ENCODE measurements at places on chromosomes 6 and 20.

DNA sequence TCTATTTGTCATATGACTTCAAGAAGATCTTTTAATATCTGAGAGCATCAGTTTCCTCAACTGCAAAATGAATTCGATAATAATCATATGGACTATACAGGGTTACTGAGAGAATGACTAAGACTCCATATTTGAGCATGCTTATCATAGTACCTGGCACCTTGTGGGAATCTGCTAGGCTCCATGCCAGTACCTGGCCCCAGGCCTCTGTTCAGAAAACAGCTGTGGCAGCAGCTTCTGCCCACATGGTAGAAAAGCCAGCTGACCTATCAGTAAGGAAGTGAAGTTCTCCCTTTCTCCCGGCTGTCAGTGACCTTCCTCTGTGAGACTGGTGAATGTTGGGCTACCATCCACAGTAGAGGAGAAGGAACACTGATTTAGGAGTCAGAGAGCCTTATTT, 574.9 kb upstream of the CHD6 start:
- DNase-seq, result no peak

GRCh38 chr20:12949429-12949980, 59.3 kb upstream of the SPTLC3 start:
- no peak for DNase-seq

DNA sequence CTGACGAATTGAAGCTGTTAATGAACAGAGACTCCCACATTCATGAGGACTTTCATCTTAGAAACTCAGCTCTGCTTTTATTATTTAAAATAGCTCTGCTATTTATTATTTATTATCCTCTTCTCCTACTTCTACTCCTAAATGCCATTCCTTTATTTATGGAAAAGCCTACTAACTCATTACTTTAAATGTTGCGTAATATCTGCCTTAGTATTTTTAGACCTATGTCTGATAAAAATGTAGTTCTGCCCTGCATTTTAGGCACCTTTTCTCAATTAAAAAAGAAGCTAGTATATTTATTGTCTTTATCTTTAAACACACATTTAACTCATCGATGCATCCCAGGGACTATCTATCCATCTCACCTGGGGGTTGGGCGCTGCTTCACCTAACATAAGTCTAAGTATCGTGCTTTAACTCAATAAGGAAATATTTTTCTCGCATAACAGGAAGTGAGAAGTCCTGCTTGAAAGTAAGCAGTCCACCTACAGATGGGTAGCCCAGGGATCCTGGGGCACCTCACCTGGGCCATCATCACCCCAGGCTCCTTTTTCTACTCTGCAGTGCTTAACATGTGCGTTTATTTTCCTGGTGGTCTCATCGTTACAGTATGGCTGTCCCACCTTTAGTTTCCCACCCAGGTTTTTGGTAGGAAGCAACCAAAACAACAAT, 31.3 kb upstream of the FAM184A start:
- DNase-seq, result no peak

- no peak for DNase-seq
These were observed 128.5 kb upstream of the SYNDIG1 start for GRCh38 chr20:24340933-24341332.

GRCh38 chr20:37630993-37631392, 62.8 kb upstream of the CTNNBL1 start:
- no peak for DNase-seq

- no peak for DNase-seq
These were observed 84.2 kb downstream of the HUS1B start for GRCh38 chr6:572596-573265.

- peak; percentile 79 for DNase-seq
These were observed at the start of gene RRP36 for GRCh38 chr6:43021270-43022047. RRP36 (plus strand) TSS chr6:43021623; CDS start chr6:43021655, 32 bp downstream.

DNA sequence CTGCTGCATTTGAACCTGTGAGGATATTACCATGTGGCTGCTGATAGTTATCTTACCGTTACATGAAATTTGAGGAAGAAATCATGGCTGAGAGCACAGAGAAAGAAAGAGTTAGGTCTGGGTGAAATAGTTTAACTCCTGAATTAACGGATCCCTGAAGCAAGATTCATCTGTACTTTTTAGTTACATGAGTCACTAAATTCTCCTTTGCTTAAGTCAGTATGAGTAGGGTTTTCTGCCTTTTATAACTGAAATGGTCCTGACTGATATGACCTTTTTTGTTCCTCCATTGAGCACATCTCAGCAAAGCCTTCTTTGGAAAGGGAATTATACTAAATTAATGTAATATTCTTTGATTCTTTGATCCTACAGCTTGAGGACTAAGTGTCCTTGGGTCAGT, 333.3 kb upstream of the ZFP64 start:
- DNase-seq, result no peak

DNA sequence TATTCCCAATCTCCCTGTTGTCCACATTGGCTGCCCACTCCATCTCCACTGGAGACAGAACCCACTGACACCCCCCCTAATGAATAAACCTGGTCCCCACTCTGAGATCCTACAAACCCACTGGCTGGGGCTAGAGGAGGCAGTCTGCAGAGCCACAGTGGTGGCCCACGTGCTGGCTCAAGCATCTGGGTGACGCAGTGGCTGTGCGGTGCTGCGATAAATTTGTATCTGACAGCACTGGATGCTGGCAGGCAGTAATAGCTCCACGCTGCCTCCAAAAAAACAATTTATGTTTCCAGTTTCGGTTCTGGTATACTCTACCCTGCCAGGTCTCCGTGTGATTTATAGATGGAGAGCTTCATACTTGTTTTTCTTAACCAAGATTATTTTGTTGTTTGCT, 87.1 kb upstream of the SYNDIG1 start:
- no peak for DNase-seq

GRCh38 chr20:7723284-7723683, 217.0 kb downstream of the HAO1 start:
- no peak for DNase-seq

DNA sequence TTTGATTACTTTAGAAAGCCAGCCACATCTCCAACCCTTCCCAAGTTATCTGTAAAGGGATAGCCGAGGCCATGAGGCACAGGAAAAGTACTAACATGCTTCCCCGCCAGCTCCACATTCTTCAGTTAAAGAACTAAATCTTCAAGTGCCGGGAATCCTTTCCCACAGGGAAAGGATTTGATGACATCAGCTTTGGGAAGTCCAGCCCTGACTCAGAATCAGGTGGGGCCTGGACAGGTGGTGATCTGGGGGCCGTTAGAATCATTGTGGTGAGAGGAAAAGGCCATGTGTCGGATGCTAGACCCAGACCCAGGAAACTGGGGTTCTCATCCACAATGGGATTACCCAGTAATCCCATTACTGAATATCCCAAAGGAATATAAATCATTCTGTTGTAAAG, 580.0 kb downstream of the QKI start:
- DNase-seq, result no peak

- DNase-seq, result no peak
These were observed 218.9 kb downstream of the SLC24A3 start for GRCh38 chr20:19431316-19431700.

- DNase-seq, result no peak
These were observed 31.2 kb downstream of the HLA-E start for GRCh38 chr6:30520522-30520921.

GRCh38 chr6:42403421-42403820, 48.3 kb downstream of the TRERF1 start:
- DNase-seq, result no peak

DNA sequence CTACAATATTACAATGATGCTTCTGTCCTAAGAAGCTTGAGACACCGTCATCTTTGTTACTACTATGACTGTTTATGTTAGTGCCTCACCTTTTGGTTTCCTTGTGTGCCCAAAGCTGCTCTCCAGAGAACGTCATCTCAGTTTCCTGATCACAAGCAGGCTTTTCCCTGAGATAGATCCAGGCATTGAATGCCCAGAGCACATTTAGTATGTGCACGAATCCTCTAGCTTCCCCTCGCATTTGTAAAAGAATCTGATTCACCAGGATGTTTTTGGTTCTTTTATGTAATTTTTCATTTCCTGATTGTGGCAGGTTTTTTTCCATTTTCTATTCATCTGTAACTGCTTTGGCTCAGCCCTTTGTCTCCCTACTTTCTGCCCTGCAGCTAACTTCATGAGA, 100.2 kb upstream of the TMEM181 start:
- DNase-seq, result no peak

GRCh38 chr6:44489910-44490604, 102.6 kb downstream of the CDC5L start:
- no peak for DNase-seq

GRCh38 chr6:9983168-9983567, 431.7 kb downstream of the TFAP2A start:
- DNase-seq, result no peak

DNA sequence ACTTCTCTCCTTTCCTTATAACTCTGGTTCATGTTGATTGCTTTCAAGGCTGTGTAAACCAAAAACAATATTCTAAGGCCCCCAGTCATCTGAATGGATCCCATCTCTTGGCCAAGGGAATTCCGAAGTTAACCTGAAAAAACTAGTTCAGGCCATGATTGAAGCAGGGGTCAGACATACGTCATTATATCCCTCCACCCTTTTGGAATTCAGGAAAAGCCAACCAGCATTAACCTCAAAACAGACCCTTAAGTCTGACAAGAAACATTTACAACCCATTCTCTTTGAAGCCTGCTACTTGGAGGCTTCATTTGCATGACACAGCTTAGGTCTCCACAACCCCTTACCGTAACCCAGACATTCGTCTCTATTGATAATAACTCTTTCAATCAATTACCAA, 39.7 kb downstream of the SLC26A8 start:
- no peak for DNase-seq

DNA sequence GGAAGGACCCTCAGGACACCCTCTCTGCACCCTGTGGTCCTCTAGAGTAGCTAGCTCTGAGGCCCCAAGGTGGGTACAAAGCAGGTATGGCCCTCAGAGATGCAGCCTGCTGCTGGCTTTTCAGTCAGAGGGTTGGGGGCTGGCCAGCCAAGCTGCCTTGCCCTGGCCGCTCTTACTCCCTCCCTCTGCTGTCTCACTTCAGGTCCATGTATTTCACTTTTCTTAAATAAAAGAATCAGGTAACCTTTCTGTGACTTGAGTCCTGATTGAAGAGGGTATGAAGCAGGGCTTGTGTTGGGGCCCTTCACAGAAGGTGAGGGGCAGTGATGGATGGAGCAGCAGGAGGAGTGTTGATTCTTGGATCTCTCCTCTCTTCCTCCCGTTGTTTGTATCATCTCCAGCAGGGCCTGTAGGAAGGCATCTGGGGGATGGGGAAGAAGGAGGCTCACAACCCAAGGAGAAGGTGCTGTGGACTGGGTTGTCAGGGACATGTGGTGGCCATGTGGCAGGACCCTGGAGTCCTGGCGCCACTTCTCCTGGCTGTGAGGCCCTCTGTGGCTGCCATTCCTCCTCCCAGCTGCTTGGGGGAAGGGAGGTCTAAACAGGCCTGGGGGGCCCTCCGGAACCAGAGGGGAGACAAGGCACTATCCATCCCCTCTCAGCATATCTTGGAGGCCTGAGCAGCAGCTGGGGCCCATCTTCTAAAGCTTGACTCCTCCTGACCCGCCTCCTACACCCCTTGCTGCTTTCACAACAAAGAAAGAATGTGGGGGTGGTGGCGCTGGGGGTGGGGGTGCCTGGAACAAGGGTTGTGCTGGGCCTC, 1.1 kb upstream of the PTK7 start:
- no peak for DNase-seq

DNA sequence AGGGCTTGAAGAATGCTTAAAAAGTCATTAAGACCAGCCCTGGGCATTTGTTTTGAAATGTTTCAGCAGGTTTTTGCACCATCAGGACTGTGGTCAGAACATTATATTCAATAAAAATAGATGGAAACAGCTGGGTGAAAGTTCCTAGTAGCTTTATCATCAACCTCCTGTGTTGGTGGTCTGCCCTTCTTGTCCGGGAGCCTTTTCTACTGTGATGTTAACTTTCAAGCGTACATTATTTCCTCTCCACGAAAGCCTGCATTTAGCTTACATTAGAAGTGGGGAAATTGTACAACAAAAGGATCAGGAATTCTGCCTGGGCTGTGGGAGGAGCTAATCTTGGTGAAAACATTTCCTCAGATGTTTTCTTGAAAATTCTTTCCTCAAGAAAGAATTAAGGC, 71.1 kb downstream of the LAMA4 start:
- no peak for DNase-seq

- peak; percentile 86 for DNase-seq
These were observed 40.5 kb downstream of the THBS2 start for GRCh38 chr6:169212897-169213813.

DNA sequence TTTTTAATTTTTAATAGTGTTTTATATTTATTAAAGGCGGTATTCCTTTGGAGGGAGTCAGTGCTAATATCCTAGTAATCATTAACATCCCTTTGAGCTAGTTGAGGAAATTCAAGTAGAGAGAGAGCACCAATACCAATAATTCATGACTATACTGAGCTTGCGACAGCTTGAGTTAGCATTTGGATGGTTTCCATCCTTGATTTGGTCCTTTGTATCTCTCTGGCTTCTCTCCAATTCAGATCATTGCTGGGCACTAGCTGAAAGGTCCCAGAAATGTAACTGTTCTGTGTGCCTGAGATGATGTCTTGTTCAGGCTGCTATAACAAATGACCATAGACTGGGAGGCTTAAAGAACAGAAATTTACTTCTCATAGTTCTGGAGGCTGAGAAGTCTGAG, 77.0 kb downstream of the RNF144B start:
- DNase-seq, result peak; percentile 46

- peak; percentile 75 for DNase-seq
These were observed 26.2 kb downstream of the SLCO4A1 start for GRCh38 chr20:62668441-62669027.

DNA sequence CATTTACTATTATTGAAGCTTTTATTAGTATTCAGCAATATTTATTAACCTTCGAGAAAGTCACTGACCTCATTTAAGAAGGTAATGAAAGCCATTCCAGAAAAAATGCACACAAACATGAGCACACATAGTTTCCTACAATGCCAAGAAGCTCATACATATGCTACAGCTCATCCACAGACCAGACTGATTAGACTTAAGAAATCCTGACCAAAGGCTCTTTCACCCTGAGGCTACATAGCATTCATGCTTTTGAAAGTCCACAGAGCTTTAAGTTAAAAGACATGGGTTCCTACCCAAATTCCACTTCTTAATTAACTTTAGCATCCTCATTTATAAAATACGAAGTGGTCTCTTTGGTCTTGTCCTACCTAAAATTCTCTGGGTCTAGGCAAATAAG, 430.4 kb downstream of the TBC1D32 start:
- DNase-seq, result no peak

- DNase-seq, result no peak
These were observed 44.9 kb downstream of the CPXM1 start for GRCh38 chr20:2755451-2756055.
